ENCODE measurements at places on chromosomes 12 and 14.

DNA sequence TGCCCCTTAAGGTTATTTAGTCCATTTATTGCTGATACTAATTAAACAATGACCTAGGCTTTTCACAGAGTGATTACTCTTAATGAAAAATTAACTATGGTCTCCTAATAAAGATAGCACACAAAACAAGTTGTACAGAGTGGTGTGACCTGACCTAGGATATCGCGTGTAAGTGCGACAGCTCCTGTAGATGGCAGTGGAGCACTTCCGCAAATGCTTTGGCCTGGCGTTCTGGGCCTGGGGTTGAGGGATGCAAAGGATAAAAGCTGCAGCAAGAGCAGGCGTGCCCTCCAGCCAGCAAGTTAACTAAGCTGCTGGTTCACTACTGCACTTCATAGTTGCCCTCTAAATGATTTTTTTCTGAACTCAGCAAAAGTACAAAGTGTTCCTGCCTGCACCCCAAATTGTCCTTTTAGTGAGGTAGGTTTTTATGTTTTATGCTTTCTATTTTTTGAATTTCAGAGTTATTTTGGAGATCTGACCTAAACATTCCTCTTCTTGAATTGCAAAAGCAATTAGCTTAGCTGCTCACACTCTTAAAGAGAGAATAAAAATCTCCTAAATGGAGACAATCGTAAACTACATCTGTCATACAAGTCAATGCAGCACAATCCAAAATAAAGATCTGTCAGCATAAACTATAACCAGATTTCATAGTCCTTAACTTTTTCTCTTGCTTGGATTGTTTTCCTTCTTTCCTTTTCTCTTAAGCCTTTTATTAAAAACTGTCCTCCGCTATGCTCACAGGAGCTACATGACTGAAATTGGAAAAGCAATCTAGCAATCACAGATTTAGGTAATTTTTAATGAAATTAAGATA is 379.6 kb downstream of the LRIG3 start:
- DNase-seq = no peak

DNA sequence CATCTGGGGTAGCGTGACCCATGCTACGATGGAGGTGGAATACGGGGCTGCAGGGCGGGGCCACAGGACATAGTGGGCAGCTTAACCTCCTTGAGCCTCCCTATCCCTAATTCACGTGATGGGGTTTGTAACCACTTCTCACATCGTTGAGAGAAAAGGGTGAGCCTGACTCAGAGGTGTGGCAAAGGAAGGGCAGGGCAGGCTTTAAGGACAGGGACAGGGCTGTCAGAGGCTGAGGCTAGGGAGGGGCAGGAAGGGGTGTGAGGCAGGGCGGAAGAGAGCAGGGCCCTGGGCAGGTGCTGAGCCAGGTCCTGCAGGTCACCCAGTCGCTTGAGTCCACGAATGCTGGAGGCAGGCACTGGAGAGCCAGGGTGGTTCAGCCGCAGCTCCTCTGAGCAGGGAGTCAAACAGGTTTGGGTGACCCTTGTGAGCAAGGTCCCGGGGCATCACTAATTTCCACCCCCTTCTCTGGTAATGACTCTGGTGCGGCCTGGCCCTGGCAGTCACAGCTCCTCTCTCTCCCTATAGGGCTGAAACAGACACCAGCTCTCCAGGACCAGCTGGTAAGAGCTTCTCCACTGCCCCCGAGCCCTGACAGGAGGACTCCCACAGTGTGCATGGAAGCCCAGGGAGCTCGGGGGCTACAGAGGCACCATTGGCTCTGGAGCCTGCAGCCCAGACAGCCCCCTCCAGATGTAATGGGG is 7.5 kb upstream of the AQP2 start:
- DNase-seq = no peak

DNA sequence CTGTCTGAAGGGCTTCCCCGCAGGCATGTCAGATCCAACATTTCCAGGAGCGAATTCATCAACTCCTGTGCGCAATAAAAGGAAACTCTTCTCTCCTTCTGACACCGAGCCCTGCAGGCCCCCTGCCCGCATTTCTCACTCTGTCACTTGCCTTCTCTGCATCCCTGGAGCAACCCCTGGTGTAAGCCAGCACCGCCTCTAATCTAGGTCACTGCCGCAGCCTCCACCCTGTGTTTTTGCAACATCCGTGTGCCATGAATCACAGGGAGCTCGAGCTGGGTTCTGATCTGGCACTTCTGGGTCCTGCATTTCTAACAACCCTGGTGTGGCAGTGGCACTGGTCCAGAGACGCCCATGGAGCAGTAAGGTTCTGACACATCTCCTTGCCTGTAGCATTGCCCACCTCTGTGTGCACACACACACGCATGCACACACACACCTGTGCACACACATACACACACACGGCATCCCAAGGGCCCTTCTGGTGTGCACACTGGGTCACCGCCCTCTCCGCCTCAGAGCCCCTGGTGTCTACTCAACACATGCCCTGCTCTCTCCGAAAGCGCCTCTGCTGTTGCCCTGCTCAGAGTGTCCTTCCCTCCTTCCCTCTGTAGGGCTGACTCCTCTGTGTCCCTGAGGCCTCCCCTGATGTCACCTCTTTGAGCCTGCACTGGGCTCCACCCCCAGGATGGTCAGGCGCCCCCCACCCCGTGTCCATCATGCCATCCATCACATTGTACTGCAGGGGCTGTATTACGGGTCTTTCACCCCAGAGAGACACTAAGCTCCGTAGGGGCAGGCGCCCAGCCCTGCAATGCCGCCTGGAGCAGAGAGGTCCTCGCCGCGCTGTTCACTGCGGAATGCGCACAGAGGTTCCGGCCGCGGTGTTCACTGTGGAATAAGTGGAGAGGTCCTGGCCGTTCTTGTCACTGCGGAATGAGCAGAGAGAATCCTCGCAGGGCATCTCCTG is 111.4 kb upstream of the SFSWAP start:
- DNase-seq = no peak

DNA sequence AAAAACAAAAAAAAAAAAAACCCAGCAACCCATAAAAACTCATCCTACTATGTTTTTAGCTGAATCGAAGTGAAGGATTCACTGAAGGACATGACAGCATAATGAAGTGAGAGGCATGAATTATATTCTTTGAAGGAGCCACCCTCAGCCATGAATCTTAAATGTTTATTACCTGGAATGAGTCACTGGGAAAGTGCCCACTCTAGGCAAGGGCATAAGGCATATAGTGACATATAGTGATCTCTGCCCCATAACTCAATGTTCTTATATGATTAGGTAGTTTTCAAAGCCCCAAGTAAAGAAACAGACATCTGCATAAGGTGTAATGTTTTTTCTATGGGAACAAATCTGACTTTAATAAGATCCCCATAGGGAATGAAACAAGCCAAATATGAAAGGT is 79.9 kb downstream of the MDGA2 start:
- no peak for DNase-seq

DNA sequence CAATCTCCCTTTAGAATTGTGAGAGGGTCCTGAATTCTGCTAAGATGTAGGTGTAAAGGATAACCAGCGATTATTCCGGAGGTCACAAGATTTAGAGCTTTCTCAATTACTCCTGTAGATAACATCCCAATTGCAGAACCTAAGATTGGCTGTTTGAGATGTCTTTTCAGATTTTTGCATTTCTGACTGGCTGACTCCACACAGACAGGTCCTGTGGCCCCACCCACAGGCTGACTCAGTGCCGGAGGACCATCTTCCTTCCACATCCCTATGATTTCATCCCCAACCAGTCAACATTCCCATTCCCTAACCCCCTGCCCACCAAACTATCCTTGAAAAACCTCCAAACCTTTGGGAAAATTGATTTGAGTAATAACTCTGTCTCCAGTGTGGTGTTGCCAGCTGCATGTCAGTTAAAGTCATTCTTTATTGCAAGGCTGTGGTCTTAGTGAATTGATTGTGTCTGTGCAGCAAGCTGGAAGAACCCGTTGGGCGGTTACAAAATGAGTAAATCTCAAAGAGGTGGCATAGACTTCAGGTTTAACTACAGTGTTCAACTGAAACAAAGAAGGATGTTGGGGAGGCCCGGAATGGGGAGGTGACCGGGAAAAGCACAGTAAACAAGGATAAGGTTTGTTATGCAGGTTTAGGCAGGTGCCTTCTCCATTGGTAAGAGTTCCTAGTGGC is 10.6 kb downstream of the FNTB start:
- no peak for DNase-seq

DNA sequence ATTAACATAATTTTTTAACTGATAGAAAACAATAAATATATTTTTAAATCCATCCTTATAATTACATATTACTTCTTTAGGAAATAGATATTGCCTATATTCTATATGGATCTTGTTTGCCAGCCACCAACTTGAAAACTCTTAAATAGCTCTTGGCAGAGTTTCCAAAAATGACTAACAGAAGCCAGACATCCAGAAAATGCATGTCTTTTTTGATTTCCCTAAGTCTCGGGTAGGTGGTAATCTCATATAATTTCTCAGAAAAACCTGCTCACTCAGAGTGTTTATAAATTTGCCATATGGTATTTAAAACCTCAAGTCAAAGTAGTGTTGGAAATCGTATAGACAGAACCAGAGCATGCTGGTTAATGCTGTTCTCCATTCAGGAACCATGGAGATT is 360.4 kb upstream of the FOXG1 start:
- DNase-seq = no peak

DNA sequence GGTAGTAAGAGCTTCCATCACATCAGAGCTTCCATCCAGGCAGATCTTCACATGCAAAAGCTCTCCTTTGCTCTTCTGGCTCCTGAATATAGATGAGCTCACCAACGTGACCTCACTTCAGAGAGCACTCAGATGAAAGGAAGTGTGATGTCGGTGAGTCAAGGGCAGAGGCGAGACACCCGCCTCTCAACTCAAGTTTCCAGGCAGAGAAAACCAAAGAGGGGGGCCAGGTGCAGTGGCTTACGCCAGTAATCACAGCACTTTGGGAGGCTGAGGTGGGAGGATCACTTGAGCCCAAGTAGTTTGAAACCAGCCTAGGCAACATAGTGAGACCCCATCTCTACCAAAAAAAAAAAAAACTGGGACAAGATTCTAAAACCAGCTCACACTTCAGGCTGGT is 126.9 kb downstream of the DUSP6 start:
- peak; percentile 34 for DNase-seq

DNA sequence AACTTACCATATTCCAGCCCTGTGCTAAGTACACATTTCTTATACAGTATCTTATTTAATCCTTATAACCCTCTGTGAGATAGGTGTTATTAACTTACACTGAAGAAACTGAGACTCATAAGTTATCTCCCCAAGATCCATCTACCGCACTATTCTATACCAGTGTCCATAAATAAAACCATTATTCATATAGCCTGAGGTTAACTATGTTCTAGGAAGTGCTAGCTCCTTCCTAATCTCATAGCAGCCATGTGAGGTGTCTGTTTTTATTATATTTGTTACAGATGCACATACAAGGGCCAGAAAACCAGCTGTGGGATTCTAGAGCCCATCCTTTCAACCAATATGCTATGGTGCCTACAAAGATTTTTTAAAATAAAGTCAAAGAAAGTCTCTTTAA is 100.3 kb upstream of the RAP1B start:
- DNase-seq = no peak

DNA sequence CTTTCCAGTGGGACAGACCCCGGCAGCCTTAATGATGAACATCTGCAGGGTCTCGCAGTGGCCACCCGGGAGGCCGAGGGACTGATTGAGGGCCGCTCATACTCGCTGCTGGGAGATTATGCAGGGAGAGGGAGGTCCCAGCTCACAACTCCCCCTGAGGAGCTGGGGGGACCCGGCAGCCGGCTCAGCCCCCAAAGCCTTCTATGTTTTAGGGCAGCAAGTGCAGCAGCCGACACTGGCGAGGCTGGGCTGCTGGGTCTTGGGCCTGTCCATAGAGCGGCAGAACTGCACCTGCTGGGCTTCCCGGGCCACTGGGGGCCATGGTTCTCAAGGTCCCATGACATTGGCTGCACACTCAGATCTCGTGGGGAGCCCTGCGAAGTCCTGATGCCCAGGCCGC is 110.7 kb downstream of the RFLNA start:
- DNase-seq = no peak

- no peak for DNase-seq
These were observed 82.1 kb upstream of the TRAF3 start for GRCh38 chr14:102695167-102695555.

DNA sequence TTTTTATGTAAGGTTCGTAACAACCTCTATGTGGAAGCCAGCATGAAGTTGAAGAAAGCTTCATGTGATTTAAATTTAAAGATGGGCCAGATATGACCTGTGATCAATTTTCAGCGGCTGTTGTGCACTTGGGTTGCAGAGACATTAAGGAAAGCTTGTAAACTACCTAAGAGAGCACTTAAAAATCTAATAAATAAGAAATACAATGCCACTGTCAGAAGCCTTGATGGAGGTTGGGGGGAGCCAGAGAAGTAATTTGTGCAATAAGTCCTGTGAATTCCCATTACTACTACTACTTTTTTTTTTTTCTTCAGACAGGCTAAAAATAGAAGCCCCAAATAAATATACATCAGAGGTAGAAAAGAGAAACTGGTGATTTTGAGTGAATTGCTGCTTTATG is 30.3 kb upstream of the SLC24A4 start:
- no peak for DNase-seq

GRCh38 chr14:105891221-105891602 is 364.8 kb downstream of the TMEM121 start:
- DNase-seq = no peak

- DNase-seq = no peak
These were observed 336.3 kb downstream of the DAD1 start for GRCh38 chr14:22252686-22253085.

DNA sequence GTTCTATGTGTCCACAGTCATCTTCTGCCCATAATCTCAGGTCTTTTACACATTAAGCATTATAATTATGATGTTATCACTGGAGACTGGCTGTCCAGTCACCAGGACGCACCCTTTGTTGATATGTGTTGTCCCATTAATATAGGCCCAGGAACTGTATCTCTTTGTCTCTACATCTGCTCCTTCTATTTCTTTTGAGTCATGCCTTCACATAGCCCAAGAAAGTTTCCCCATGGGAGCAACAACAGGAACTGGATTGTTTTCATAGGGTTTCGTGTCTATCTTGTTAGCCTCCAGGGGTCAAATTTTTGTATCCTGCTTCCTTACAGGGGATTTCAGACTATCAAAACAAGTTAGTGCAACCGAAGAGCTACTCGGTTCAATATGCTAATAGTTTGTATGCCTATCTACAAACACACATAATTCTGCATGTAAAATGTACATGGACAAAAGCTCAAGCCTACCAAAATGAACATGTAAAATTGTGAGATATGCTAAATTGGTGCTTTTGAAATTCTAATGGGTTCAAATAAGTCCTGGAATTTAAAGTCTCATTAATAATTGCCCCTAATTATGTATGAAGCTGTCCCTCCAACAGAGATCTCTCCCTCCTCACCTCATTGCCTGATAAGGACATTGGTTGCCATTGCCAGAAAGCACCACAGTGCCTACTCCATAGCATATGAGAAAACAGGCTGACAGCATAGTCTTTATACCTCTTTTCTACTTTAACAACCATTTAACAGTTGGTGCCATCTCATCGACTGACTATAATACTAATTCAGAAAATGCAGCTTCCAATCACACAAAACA is 99.8 kb upstream of the DIO2 start:
- no peak for DNase-seq

DNA sequence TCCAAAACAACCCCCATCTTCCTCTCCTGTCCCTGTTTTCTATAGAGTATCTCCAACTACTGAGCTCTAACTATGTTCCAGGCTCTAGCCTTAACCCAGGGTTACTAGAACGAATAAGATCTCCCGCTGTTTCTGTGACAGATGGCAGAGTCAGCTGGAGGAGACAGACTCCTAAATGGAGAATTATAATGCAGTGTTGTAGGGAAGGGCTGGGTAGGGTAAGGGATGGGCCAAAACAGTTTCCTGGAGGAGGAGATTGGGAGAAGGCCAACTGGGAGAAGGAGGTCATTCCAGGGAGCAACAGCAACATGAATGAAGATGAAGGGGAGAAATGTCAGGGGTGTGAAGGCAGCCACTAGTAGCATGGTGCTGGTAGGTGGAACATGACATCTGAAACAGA is 73.4 kb upstream of the ANO4 start:
- no peak for DNase-seq

Measured in CD8-positive, alpha-beta T cell (primary cell).